ENCODE measurements at places on chromosomes 13 and 19.

DNA sequence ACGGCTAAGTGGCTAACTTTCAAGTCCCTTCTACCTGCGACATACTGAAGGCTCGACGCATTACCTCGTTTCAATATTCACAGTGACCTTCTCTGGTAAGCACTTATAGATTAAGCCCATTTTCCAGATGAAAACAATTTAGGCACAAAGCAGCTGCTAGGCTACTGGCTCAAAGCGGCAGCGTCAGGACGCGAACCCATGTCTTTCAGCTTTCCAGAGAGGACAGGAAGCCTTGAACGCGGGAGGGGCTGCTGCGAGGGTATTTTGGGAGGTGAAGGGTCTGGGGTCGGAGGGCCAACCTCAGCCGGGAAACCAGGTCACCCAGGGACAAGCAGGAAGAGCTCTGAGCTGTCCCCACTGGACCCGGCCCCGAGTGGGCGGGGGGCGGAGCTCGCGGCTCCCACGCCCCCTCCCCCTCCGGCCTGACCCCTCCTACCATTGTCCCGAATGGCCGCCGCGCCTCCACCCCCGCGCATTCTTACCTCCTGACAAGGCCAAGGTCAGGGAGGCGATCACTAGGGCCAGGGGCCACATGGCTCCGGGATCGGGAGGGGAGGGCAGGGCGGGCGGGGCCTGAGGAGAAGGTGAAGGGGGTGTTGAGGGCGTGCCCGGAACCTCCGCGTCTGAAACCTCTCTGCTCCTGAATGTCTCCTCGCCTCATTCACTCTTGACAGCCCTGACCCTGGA lies at the start of gene KLK13:
Gene KLK13 (minus strand): TSS at position 559 of the 687 bp plus-strand sequence. CDS start 25 bp downstream, at position 534.
- DNase-seq, result no peak

DNA sequence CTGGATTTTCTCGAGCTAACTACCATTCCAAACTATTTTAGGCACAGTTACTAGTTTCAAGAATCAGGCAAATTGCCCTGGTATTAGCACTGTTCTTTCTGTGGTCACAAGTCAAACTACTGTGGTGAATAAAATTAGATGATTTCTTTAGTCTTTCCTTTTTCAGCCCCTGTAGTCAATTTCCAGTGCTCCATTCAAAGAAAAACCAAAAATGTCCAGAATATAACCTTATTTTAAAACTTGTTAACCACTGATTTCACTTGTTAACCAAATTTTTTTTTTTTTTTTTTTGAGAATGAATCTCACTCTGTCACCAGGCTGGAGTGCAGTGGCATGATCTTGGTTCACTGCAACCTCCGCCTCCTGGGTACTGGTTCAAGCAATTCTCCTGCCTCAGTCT lies 50.6 kb upstream of the USPL1 start:
- DNase-seq, result no peak

DNA sequence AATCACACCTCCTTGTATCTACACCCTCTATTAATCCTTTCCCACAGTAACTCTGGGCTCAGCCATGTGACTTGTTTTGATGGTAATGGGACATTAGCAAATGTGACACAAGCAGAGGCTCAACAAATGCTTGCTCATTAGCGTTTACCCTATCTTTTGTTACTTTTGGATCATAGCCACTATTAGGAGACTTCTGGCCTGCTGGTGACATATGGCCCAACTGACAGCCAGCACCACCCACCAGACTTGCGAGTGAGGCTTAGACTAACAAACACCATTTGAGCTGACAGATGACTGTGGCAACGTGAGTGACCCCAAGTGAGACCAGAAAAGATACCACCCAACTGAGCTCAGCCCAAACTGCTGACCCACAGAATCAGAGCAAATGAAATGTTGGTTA lies 154.1 kb downstream of the OLFM4 start:
- no peak for DNase-seq

GRCh38 chr13:114319441-114319913 lies 5.2 kb downstream of the CHAMP1 start:
- DNase-seq, result no peak
